GM12864 (cell line): ENCODE measurements at places on chromosomes 7 and 10.

- DNase-seq = no peak
Observed at GRCh38 chr7:105788356-105788755, 88.0 kb downstream of the ATXN7L1 start.

- no peak for DNase-seq
Observed at GRCh38 chr7:13072014-13072413, 384.6 kb downstream of the ARL4A start.

- DNase-seq = no peak
Observed at GRCh38 chr10:55163388-55163979, 362.5 kb upstream of the PCDH15 start.

- DNase-seq = no peak
Observed at GRCh38 chr7:30458311-30458710, 20.3 kb downstream of the NOD1 start.

- no peak for DNase-seq
Observed at GRCh38 chr7:157507987-157508386, 171.2 kb downstream of the DNAJB6 start.

- DNase-seq = no peak
Observed at GRCh38 chr10:48411510-48411909, 105.0 kb downstream of the MAPK8 start.

GRCh38 chr10:106147021-106147420 lies 1017.5 kb downstream of the SORCS1 start:
- no peak for DNase-seq

DNA sequence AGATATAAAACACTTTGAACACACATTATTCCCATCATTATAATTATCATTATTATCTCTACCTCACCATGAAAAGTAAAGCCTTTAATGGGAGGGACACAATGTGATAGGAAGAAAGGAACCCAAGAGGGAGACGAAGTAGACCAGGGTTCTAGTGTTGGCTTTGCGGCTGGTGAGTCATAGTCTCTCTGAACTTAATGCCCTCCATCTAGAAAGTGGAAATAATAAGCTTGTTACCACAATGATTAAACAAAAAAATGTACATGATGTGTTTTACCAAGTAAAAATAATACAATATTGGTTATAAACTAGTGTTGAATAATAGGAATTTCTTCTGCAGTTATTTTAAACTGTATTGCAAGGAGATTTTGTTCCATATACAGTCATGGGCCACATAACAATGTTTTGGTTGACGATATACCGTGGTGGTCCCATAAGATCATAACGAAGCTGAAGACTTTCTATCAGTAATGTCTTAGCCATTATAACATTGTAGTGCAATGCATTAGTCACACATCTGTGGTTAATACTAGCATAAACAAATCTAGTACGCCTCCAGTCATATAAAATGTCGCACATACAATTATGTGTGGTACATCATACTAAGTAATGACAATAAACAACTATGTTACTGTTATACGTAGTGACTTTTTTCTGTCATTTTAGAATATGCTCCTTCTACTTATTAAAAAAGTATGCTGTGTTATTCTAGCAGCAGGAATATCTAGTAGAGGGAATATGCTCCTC lies 450.6 kb upstream of the SORCS1 start:
- no peak for DNase-seq

DNA sequence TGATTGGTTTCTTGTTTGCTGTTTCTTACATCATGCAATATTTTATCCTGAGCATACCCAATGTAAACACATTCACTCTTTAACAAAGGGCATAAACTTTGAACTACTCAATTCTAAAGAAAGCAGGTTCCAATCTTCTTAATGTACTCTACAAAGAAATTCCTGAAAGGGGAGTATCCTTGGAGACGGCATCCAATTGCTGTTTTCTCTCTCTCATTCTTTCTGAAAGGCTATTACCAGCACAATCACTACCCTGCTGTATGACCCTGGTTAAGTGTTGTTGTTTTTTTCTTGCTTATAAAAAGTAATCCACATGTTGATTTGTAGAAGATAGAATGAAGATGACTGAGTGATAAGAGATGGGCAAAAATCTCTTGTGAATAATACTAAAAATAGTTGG lies 176.0 kb downstream of the ZNF365 start:
- no peak for DNase-seq

DNA sequence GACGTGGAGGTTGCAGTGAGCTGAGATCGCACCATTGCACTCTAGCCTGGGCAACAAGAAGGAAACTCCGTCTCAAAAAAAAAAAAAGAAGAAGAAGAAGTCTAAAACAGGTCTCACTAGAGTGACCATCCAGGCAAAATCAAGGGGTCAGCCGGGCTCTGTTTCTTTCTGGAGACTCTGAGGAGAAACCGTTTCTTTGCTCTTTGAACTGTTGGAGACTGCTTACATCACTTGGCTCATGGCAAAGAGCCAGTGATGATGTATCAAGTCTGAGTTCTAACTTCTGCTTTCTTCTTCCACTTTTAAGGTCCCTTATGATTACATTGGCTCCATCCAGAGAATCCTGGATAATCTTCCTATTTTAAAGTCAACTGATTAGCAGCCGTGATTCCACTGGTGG lies 306.8 kb downstream of the WDR11 start:
- no peak for DNase-seq

- no peak for DNase-seq
Observed at GRCh38 chr7:121519548-121520521, 123.7 kb upstream of the FAM3C start.

DNA sequence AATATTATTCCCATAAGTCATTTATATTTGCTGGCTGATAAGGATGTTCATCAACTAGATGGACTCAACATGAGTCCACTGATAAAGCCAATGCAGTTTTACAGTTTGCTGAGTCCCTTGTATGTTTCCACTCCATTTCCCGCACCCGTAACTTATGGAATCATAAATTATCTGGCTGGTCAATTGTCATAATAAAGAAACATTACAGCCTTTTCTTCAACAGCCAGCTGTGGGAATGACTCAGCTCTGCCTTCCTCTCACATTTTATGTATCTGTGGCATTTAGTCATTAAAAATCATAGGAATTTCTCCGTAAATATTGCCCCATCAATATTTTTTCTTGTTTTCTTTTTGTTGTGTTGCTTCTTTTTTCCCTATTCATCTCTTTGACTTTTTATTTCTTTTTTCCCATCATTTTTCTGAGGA lies 22.3 kb upstream of the TMEM26 start:
- no peak for DNase-seq

DNA sequence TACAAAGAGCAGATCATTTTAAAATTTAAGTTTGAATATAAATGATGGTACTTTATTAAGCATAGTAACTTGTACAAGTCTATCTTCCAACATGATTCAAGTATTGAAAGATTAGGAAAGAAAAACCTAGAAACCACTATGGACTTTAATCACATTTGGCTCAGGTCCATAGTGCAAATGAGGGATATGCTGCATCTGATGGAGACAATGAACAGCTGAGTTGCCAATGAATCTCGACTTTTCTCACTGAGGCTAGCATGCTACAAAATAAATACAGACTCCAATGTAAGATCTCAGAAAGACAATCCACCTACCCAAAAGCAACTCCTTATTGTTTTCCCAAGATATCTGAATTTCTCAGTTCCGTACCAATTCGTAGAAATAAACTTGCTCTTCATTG lies 89.8 kb downstream of the SEMA3A start:
- no peak for DNase-seq

DNA sequence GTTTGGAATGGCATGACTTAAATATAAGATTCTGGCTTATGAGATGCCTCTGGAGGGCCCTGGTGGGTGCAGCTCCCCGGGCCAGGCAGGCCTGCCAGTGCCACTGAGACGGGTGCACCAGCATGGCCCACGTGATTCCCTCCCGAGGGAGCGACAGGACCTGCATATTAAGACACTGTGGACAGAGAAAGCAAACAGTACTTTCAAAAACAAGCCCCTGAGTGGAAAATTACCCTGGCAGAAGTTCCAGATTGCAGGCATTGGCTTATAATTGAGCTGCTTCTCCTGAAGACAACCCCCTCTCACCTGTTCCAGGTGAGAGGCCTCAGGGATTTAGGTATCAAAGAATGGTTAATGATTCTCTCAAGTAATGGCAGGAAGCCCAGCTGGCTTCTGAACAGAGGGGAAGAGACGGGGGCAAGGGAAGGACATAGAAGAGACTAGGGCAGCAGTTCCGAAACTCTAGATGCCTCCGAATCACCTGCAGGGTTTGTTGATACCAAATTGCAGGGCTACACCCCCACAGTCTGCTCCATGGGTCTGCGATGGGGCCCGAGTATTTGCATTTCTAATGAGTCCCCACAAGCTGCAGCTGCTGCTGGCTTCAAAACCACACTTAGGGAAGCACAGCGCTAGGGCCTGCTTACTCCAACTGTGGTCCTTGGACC lies 66.0 kb upstream of the DOCK1 start:
- no peak for DNase-seq

- no peak for DNase-seq
Observed at GRCh38 chr7:30093420-30093952, 41.3 kb upstream of the MTURN start.

DNA sequence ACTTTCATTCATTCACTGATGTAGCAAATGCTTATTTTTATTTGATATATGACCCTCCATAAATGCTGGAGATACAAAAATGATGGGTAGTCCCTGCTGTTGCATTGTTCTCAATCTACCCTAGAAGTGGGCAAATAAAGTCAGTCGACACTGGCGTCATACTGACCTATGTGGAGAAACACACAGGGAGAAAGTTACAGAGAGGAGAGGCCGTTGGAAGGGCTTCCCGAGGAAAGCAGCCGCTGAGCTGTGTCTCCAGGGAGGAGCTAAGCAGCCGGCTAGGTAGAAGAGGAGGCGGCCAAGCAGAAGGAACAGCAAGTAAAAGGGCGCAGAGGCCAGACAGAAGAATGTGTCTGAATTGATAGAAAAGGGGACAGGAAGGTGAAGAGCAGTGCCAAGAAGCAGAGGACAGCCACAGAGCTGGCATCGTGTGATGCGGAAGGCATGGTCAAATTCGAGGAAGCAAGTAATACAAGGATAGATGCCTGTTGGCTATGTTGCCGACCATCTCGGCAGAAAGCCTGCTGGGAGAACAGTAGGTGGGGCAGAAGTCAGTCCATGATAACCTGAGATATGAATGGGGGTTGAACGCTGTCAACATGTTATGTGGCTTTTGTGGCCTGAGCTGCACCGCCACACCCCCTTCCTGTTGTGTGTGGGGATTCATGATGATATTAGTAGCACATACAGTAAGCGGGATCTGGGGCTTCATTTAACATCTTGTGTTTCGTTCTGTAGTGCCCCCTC lies 25.9 kb downstream of the ST8SIA6 start:
- DNase-seq = no peak

DNA sequence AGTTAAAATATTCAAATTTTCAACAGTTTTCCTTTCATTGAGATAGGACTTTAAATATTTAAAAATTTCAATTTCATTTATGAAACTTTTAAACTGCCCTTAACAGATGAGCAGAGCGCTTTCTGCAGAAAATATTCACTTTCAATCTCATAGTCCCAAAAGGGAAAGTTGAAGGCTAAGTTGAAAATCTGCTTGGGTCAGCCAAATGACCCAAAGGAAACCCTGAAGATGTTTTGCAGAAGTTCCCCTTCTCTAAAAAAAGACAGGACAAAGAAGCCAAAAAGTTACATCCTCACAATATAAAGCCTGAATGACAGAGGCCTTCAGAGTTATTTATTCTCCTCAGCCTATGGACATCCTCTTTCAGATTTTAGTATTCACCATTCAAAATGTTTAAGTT lies 17.6 kb upstream of the SCIN start:
- DNase-seq = no peak

DNA sequence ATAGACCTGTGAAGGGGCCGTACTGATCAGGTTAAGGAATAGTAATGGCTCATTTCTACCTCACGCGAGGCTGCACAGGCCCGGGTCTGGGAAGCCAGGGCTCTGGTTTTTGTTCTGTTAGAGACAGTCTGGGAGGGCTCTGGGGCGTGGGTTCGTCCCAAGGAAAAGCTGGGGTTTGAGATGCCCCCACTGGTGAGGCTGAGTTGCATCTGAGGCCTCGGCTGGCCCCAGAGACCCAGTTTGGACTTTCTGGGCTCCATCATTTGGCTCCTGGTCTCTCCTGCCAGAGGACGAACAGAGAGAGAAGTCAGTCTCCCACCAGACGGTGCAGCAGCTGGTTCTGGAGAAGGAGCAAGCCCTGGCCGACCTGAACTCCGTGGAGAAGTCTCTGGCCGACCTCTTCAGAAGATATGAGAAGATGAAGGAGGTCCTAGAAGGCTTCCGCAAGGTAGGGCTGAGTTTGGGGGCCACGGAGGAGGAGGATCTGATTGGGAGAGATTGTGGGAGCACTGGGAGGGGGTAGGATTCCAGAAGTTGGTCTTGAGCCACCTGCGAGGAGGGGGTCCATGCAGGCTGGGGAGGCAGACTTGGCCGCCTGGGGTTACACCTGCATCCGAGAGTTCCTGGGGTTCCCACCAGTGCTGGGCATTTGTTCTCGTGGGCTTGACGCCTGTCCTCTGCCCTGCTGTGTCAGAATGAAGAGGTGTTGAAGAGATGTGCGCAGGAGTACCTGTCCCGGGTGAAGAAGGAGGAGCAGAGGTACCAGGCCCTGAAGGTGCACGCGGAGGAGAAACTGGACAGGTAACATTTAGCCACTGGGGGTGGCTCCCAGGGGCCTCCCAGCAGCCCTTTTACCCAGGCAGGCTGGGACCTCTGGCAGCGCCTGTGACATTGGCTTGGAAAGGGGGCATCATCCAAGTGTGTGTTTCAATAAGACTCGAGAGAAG lies 22.5 kb upstream of the BTBD16 start:
- no peak for DNase-seq

- no peak for DNase-seq
Observed at GRCh38 chr10:112763916-112764520, 186.0 kb upstream of the TCF7L2 start.

- DNase-seq = no peak
Observed at GRCh38 chr10:48462482-48463020, 142.3 kb downstream of the ARHGAP22 start.

GRCh38 chr10:129853562-129853903 lies 110.5 kb downstream of the EBF3 start:
- no peak for DNase-seq

DNA sequence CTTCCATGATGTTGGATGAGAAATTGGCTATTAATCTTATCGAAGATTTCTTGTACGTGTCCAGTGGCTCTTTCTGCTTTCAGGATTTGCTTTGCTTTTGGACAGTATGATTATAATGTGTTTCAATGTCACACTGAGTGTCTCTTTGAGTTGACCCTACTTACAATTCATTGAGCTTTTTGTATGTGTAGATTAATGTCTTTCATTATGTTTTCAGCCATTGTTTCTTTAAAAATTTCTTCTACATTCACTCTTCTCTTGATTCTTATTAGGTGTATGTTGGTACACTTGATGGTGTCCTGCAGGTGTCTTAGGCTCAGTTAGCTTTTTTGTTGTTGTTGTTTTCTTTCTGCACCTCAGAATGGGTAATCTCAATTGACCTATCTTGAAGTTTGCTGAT lies 16.6 kb downstream of the PLAC9 start:
- DNase-seq = no peak

GRCh38 chr10:79380125-79380945 lies 33.1 kb downstream of the PPIF start:
- DNase-seq = no peak

GRCh38 chr7:42262964-42263363 lies 26.0 kb upstream of the GLI3 start:
- no peak for DNase-seq
